ENCODE measurements at places on chromosomes 5 and 9. TPM values are rescaled to one million over a fixed set of nuclear protein-coding genes. Genes with fewer than 3 reads are reported as not detected.

DNA sequence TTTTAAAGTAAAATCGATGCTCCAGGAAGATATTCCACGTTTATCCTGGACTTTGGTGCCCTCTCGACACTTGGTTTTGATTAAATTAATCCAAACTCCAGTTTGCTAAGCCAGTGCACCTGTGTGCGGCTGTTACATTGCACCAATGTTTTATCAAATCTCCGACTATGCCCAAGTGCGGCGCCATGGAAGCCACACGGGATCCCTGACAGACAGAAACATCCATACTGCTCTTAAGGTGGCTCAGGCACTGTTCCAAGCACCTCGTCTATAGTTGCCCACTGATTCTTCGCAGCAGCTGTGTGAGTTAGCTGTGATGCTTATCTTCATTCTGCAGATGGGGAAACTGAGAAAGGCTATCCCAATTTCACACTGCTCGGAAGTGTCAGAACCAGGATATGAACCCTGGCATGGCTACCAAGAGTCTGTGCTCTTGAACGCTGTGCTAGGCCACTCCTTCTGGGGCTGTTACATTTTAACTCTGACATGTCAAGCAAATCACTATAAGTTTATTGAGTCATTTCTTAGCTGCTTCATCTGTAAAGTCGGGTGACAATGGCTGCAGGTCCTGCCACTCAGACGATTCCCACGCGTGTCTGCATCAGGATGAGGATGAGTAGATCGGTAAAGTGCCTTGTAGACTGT lies 113.0 kb downstream of the ADAMTS2 start:
- H3K36me3 ChIP-seq: no peaks in the 10 kb centered on the region
- H3K27me3 ChIP-seq: no peaks in the 10 kb centered on the region
- H3K4me3 ChIP-seq: no peak overlapping the region

GRCh38 chr5:52560366-52560765 lies 227.3 kb upstream of the ITGA1 start:
- DNase-seq: peak; percentile 2
- H3K4me3 ChIP-seq: no peak overlapping the region
- no peak overlapping the region for H3K27ac ChIP-seq
- no peaks in the 10 kb centered on the region for H3K36me3 ChIP-seq

DNA sequence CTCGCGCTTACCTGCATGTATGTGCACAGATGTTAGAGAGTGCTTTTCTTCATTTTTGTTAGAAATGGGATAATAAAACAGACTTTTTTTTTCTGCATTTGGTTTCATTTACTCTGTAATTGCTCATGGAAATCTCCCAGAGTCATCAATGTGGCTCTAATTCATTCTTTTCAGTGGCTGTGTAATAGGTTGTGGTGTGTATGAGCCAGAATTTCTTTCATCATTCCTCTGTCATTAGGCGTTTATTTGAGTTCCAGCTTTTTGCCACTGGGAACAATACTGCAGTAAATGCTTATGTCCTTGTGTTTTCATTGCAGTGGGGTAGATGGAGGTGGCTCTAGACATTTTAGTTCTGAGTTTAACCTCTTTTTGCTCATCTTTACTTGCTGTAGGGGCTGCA lies 118.9 kb downstream of the NXNL2 start:
- no peak overlapping the region for H3K27ac ChIP-seq
- DNase-seq: no peak
- H3K36me3 ChIP-seq: no peaks in the 10 kb centered on the region
- no peaks in the 10 kb centered on the region for H3K27me3 ChIP-seq

Gene ADRB2
- polyA plus RNA-seq: 0.54 TPM

DNA sequence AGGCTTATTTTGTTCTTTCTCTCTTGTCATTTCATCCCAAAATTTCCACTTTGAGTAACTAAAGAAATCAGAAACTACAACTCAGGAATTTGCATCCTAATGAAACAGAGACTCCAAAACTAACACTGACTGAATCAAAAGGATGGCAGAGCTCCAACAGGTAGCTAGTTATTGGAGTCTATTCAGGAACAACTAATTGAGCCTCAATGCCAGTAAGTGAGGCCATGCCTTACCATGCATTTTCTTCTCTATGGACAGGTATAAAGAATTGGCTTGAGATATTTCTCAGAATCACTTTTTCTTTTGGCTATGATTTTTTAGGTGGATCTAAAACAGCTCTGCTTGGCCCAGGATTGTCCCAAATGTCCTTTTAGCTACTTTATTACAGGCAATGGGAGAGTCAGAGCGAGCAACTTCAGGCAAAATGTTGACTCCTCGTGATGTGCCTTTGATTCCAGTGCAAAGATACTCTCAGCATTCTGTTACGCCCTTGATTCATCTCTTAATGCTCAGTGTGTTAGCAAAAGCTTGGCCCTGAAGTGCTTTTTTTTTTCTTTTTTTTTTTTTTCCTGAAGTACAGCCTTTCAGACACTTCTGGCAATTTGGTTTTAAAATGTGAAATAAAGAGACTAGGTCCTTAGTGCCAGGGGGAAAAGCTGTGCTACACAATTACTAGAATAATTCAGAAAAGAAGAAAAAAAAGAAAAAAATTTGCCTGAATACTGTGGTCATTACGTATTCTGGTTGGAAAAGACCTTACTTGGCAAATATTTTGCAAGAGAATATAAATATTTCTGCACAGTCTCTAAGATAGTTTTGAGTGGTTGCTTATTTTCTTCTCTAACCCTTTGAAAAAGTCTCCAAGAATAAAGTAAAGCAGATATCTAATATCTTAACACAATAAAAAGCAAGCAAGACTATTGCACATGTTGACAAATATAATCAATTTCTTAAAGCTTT lies 423.7 kb downstream of the ANXA1 start:
- H3K36me3 ChIP-seq: no peaks in the 10 kb centered on the region
- H3K4me3 ChIP-seq: no peak overlapping the region
- DNase-seq: no peak

- no peaks in the 10 kb centered on the region for H3K27me3 ChIP-seq
- H3K27ac ChIP-seq: no peak overlapping the region
- DNase-seq: no peak
- no peak overlapping the region for H3K4me3 ChIP-seq
- H3K4me1 ChIP-seq: peaks cover 5% of the 10 kb centered on the region
These were observed 102.2 kb upstream of the EQTN start for GRCh38 chr9:27398982-27399653.

DNA sequence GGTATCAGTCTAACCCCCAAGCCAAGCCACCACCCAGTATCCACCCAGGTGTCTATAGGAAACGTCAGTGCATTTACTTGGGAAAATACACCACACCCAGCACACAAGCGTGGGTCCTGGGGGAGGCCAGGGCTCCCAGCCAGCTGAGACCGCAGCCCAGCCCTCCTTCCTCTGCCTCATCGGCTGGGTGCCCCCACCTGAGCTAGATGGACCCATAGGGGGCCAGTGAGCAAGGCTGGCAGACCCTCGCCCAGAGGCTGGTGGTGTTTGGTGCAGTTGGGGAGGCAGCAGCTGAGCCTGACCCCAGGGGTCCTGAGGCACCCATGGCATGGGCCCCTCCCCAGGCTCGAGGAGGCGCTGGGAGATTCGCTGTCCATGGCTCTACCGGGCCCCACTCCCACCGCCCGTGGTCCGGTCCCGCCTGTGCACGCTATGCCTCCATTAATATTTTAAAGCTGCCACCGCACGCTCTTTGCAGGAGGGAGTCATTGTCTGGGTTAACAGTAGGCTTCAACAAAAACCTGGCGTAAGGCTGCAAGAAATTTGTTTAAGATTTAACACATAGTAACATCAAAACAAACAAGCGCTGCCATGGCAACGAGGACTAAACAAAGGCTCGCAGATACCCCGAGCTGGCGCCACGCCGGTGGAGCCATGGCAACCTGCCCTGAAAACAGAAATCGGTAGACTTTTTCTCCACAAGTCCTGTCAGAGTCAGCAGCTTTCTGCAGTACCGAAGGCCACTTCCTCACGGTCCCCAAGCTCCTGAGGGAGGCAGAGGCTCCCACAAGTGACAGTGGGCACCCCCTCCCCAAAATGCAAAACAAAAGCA lies 20.6 kb downstream of the TPPP start:
- H3K27ac ChIP-seq: peak overlapping the region; percentile 74
- no peaks in the 10 kb centered on the region for H3K36me3 ChIP-seq
- DNase-seq: peak; percentile 85
- H3K27me3 ChIP-seq: no peaks in the 10 kb centered on the region

GRCh38 chr5:169027501-169028061 lies 273.4 kb downstream of the SLIT3 start:
- H3K4me1 ChIP-seq: no peaks in the 10 kb centered on the region
- no peak overlapping the region for H3K27ac ChIP-seq
- DNase-seq: peak; percentile 23
- H3K27me3 ChIP-seq: no peaks in the 10 kb centered on the region
- H3K4me3 ChIP-seq: no peak overlapping the region

Gene FOXD4L6
- 0.03 TPM for polyA plus RNA-seq

DNA sequence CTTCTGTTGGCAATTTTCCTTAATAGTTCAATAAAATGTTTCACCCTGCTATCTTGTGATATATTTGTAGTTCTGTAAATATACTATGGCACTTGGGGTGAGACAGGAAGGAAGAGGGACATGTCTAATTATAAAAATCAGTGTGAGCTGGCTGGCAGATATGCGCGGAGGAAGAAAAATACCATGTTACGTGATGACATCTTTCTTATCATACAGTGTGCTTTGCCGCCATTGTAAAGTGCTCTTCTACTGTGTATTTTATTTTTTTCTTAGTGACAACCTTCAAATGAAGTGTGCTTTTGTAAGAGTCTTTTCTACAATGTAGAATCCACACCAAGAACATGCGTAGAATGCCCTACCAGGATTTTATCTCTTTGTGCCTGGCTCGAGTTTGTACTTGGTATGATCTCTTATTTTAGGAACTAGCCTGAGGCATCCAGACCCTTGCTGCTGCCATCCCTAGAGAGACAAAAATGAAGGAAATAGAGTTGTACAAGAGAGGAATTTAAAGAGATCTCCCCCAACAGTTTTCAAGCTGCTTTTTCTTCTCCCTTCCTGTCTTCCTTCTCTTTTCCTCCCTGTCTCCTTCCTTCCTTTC lies 46.7 kb upstream of the RIOK2 start:
- no peak overlapping the region for H3K4me3 ChIP-seq
- no peaks in the 10 kb centered on the region for H3K4me1 ChIP-seq
- no peaks in the 10 kb centered on the region for H3K27me3 ChIP-seq
- no peaks in the 10 kb centered on the region for H3K36me3 ChIP-seq
- H3K27ac ChIP-seq: no peak overlapping the region

DNA sequence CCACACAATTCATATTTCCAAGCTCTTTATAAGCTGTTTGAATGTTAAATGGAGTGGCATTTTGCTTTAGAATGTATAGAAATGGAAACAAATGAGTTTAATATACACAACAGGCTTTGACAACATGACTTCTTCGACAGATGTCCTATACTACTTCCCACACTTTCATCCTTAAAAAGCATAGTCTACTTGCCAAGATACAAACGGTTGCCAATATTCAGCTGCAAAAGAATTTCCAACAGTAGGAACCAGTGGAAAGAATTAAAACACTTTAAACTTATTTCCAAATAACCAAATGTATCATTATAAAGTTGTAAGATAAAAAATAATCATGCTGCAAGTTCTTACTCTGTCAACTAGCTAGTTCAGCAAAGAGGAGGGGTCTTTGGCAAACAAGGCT lies 456.4 kb downstream of the PDE4D start:
- H3K4me3 ChIP-seq: no peak overlapping the region
- no peak for DNase-seq
- H3K4me1 ChIP-seq: no peaks in the 10 kb centered on the region
- H3K27me3 ChIP-seq: no peaks in the 10 kb centered on the region
- H3K27ac ChIP-seq: no peak overlapping the region
- H3K36me3 ChIP-seq: no peaks in the 10 kb centered on the region

GRCh38 chr5:123527190-123527589 lies 15.2 kb downstream of the CSNK1G3 start:
- DNase-seq: no peak
- no peaks in the 10 kb centered on the region for H3K4me1 ChIP-seq
- H3K4me3 ChIP-seq: no peak overlapping the region
- H3K27ac ChIP-seq: no peak overlapping the region

Gene TRIM36
- polyA plus RNA-seq: 0.83 TPM

Gene SLC36A2
- polyA plus RNA-seq: not detected

Gene PRELID2
- 42.8 TPM for polyA plus RNA-seq

Gene GARNL3
- 4.9 TPM for polyA plus RNA-seq

- no peak overlapping the region for H3K27ac ChIP-seq
- no peak overlapping the region for H3K4me3 ChIP-seq
- H3K36me3 ChIP-seq: no peaks in the 10 kb centered on the region
- DNase-seq: no peak
- no peaks in the 10 kb centered on the region for H3K4me1 ChIP-seq
- no peaks in the 10 kb centered on the region for H3K27me3 ChIP-seq
These were observed 233.6 kb upstream of the TRPC7 start for GRCh38 chr5:136598802-136599404.

GRCh38 chr5:133554279-133554678 lies 58.1 kb downstream of the FSTL4 start:
- no peak overlapping the region for H3K4me3 ChIP-seq
- no peaks in the 10 kb centered on the region for H3K36me3 ChIP-seq
- DNase-seq: no peak
- H3K27ac ChIP-seq: no peak overlapping the region
- H3K4me1 ChIP-seq: no peaks in the 10 kb centered on the region

- no peak for DNase-seq
- no peaks in the 10 kb centered on the region for H3K36me3 ChIP-seq
- no peaks in the 10 kb centered on the region for H3K27me3 ChIP-seq
- H3K27ac ChIP-seq: no peak overlapping the region
These were observed 90.6 kb upstream of the SAP30L start for GRCh38 chr5:154355129-154355611.

Gene DAB2IP
- polyA plus RNA-seq: 13.8 TPM

GRCh38 chr5:63025679-63026078 lies 447.1 kb downstream of the LRRC70 start:
- no peak overlapping the region for H3K4me3 ChIP-seq
- H3K27ac ChIP-seq: no peak overlapping the region
- H3K27me3 ChIP-seq: no peaks in the 10 kb centered on the region
- H3K36me3 ChIP-seq: no peaks in the 10 kb centered on the region
- no peaks in the 10 kb centered on the region for H3K4me1 ChIP-seq
- DNase-seq: no peak

Gene POC5
- polyA plus RNA-seq: 4.9 TPM

Gene RASGEF1C
- polyA plus RNA-seq: not detected

Gene SARDH
- polyA plus RNA-seq: 0.54 TPM

Gene MOB3B
- polyA plus RNA-seq: 18.1 TPM

GRCh38 chr9:81690251-81690851 lies 1.0 kb upstream of the TLE1 start:
- H3K36me3 ChIP-seq: no peaks in the 10 kb centered on the region
- DNase-seq: peak; percentile 23
- H3K4me1 ChIP-seq: peaks cover 18% of the 10 kb centered on the region
- H3K27ac ChIP-seq: peak overlapping the region; percentile 31
- peak overlapping the region; percentile 69 for H3K4me3 ChIP-seq

- DNase-seq: no peak
- H3K4me1 ChIP-seq: no peaks in the 10 kb centered on the region
- H3K4me3 ChIP-seq: no peak overlapping the region
- H3K36me3 ChIP-seq: no peaks in the 10 kb centered on the region
These were observed 261.3 kb downstream of the TMEM167A start for GRCh38 chr5:82815871-82816270.

Gene QRFP
- polyA plus RNA-seq: 0.12 TPM

Gene HRH2
- polyA plus RNA-seq: 7.2 TPM

DNA sequence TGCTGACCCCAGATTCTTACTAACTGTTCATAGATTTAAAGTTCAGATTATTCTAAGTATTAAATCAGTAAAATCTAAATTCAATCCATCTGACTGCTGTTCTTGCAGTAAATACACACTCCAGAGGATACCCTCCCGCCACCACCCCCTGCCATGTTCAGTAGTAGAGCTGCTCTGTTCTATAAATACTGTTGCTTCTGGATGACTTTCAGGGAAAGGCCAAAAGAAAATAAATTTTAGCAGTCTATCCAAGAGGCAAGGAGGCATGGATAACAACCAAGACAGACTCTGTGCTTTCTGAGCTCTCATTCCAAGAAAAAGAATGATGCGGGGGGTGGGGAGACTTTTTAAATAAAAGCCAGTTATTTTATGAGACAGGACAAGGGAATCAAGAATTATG lies 115.1 kb downstream of the ADAMTS6 start:
- H3K4me1 ChIP-seq: no peaks in the 10 kb centered on the region
- no peak overlapping the region for H3K27ac ChIP-seq
- no peaks in the 10 kb centered on the region for H3K27me3 ChIP-seq
- H3K36me3 ChIP-seq: no peaks in the 10 kb centered on the region

Data from small intestine (tissue), 16 donors.